ENCODE measurements at places on chromosomes 5 and 9.

DNA sequence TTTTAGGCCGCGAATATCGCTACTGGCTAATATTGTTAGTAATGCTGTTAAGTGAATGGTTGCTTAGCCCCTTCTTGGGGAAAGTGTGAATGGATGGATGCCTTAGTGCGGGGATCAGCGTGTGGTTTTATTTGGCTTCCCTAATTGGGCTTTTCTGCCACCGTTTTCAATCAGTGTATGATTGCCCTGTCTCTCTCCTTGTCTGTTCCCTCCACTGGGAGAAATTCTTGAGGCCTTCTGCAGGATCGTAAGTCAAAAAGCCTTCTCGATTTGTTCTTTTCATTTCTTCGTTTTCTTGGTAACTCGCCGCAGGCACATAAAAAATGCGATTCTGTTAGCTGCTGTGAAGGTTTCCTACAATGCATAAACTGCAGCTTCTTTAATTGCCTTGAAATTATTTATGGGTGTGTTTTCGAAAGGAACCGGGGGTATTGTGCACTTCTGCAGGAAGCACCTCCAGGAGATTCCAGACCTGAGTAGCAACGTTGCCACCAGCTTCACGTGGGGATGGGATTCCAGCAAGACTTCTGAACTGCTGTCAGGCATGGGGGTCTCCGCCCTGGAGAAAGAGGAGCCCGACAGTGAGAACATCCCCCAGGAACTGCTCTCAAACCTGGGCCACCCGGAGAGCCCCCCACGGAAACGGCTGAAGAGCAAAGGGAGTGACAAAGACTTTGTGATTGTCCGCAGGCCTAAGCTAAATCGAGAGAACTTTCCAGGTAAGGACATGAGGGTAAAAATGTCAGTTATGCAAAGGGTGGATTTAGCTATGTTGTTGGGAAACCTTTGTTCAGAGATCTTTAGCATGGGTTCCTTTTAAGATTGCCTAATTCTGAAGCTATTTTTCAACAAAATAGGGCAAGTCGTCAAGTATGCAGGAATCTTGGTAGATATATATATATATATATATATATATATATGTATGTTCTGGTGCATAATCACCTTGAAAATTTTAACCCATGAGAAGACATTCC, 700 bp downstream of the SKP2 start:
- DNase-seq, result no peak

DNA sequence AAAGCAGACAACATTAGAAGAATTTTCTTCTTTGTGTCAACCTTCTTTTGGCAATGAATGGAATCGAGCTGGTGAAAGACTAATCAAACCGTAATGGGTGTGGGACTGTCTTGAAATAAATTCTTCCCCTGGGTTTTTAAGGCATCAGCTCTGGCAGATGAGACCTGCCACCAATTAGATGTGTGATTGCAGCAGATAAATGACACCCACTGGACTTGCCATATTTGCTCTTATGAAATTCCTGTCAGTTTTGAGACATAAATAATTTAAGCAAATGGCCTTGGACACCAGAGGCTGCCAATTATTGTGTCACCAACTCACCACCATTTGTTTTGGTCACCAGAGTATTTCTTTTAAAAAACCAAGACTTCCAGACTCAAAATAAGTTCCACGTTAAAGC, 135.9 kb upstream of the RGMB start:
- no peak for DNase-seq

DNA sequence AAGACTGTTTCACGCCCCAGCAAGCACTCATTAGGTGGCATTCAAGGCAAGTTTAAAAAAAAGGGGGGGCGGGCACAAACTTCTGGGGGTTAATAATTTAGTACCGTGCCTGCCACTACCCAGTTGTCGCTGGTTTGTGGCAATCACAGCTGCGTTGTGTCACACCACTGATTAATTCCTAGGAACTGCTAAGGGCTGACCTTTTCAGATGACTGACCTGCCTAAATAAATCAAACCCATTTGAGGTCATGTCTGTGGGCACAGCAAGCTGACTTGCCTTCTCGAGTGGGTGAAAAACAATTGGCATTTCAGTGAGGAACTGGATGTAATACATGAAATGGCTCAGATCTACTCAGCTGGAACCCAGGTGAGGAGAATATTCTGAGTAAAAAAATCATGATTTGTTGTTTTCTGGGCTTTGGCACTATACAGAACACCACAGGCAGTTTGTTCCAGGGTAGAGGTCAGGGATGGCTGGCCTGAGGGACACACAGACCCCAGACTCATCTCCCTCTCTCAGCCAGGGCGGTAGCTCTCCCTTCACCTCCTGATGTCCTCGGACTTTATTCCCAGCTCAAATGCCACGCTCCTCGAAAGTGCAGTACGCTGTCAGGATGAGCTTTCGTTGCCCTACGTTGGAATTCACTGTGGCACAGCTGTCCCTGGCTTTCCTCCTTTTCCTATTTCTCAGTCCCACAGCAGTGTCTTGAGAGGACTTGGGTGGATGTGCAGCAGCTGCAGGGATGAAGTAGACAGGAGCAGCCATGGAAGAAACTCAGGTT, 15.5 kb upstream of the MGAT1 start:
- DNase-seq, result no peak

DNA sequence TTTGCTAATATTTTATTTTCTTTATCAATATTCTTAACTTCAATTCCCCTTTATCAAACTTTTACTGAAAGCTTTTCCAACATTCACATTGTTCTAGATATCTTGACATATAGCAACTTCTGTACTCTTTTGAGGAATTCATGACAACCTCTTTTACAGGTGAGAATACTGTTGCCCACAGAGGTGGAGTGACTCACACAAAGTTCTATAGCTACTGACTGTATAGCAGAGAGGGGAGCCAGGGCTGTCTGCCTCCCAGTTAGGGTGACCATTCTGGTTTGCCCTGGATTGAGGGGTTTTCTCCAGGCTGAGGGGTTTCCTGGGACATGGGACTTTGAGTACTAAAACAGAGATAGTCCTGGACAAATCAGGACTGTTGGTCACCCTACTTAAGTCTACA, 16.2 kb downstream of the SEC61B start:
- DNase-seq, result no peak

DNA sequence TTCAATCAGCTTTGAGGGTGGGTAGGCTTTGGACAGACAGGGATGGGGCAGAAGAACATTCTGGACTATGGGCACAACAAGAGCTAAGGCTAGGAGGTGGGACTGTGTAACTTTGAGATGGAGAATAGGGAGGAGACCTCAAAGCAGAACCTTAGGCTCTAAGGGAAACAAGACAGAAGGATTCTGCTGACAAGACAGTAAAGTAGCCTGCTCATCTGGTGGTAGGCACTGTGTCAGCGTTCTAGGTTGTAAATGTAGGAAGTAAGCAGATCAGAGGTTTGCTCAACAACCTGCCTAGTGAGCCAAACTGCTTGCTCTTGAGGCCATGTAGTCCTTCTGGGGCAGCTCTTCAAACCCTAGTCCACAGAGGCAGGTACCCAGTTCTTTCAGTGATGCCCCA, 15.0 kb upstream of the IL12B start:
- no peak for DNase-seq

GRCh38 chr9:79383096-79383495, 188.7 kb upstream of the TLE4 start:
- no peak for DNase-seq

DNA sequence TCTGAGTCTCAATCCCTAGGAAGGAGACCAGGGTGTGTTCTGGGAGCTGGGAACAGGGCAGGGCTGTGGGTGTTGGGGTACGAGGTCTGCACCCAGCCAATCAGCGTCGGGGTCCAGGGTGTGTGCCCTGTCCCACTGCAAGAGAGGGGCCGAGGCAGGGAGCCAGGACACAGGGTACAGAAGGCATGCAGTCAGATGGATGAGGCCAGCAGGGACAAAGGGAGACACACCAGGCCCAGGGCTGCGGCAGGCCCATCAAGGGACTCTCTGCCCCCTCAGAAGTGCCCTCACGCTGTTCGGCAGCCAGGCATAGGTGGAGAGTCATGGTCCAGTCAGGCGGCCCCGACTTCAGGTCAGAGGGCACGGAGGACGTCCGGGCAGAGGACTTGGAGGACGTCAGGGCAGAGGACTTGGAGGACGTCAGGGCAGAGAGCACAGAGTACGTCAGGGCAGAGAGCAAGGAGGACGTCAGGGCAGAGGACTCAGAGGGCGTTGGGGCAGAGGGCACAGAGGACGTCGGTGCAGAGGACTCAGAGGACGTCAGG, 28.8 kb upstream of the ADAMTS2 start:
- no peak for DNase-seq

- no peak for DNase-seq
These were observed 10.8 kb downstream of the FBXO38 start for GRCh38 chr5:148394587-148395019.

DNA sequence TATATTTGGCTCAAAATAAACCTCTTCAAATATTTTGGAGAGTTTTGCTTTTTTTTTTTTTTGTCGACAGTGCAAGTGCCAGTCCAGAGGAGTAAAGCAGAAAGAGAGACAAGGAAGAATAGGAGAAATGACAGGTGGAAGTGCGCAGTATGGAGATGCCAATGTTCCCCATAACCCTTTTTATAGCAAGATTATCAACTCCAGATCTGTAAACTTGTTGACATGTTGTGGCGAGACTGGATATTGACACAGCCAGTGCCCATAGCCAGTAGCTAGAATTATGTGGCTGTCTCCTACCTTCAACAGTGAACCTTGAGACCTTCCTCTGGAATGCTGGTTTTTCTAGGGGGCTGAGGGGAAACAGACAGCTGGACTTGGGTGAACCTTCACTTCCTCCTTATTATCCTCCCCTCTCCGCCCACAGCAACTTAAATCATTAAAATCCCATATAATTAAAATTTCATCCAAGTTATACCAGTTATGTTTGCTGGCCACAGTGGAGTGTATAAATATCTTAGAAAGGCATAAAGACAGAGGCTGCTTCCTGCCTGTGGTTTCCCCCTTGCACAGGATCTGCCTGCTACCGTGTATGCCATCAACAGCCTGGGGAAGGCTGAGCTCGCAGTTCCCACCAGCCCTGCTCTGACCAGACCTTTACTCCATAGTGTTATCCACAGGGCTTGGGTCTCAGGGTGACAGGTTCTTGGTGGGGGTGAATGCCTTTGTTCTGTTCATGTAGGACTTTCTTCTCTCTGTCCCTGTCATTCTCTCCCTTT, 112.3 kb upstream of the ANKH start:
- DNase-seq, result no peak

DNA sequence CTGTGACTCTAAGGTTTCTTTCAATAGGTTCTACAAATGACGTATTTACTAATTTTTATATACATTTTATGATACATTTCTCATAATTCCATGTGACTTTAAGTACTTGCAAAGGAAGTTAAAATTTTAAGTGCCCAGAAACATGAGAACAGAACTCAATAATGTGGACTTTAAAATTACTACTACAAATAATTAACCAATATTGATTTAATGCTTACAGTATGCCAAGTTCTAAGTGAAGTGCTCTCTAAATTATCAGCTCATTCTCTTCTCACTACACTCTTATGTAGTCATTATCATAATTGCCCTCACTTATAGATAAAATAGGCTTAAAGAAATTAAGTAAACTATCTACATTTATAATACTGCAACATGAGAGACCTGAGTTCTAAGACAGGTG, 1690.7 kb upstream of the CDH9 start:
- no peak for DNase-seq
